ENCODE measurements at places on chromosomes 6 and 20.

- DNase-seq = peak; percentile 76
These were observed 18.6 kb downstream of the ARID1B start for GRCh38 chr6:156795825-156796224.

GRCh38 chr6:33820243-33820642 is 16.4 kb upstream of the MLN start:
- DNase-seq = peak; percentile 45

DNA sequence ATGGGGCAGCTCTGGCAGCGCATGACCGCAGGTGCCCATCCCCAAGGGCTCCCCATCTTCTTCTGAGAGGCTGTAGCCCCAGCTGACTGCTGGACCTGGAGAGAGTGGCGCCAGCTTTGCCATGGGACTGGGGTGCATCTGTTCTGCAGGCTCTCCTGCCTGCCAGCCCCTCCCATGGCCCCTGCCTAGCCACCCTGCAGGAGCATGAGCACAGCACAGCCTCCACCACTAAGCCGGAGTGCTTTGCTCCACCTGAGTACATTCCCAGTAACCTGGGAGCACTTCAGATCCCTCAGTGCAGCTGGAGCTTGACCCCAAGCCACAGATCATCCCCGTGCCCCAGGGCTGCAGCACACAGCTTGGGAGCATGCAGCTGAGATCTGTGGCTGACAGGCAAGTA is 16.0 kb downstream of the DEFB125 start:
- no peak for DNase-seq

- peak; percentile 6 for DNase-seq
These were observed 110.8 kb downstream of the ERMARD start for GRCh38 chr6:169862043-169862891.

DNA sequence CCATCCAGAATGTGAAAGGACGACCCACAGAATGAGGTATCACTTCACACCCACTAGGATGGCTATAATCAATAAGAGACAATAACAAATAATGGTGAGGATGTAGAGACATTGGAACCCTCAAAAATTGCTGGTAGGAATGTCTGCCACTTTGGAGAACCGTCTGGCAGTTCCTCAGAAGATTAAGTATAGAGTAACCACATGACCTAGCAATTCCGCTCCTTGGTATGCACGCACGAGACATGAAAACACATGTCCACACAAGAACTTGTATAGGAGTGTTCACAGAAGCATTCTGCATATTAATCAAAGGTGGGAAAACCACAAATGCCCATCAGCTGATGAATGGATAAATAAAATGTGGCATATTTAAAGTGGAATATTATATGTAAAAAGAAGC is 100.6 kb downstream of the IRF4 start:
- no peak for DNase-seq

GRCh38 chr6:25181350-25181724 is 97.8 kb upstream of the CARMIL1 start:
- no peak for DNase-seq

GRCh38 chr20:35003211-35004031 is 47.8 kb downstream of the MYH7B start:
- DNase-seq = no peak

DNA sequence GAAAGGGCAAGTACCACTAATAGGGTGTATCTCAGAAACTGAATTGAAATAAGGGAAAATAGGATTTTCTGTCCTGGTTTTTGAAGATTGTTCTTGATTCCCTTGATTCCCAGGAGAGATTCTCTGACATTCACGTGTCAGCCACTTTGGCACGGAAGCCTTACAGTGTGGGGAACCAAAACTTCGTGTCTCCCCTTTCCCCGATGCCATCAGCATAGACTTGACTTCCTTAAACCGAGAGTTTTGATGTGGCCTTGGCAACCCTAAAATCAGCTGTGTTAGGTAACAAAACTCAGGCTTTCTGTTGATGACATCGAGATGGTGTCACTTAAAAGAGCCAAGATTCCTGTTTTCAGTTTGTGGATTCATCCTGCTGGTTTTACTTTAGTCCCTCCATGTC is 7.5 kb downstream of the HMGN4 start:
- no peak for DNase-seq

DNA sequence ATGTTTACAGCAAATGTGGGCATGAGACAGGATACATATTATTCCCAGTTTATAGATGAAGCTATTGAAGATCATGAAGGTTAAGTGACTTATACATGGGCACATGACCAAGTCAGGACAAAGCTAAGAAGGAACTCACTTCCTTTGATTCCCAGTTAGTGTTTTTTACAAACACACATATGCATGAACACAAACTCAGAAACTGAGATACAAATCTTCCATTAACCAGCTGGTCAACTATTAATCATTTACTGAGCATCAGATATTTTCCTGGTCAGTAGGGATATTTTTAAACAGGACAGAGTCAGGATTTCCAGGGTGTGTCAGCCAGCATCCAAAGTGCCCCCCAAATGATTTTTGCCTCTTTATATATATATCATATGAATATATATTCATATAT is 222.2 kb downstream of the OGFRL1 start:
- DNase-seq = no peak

DNA sequence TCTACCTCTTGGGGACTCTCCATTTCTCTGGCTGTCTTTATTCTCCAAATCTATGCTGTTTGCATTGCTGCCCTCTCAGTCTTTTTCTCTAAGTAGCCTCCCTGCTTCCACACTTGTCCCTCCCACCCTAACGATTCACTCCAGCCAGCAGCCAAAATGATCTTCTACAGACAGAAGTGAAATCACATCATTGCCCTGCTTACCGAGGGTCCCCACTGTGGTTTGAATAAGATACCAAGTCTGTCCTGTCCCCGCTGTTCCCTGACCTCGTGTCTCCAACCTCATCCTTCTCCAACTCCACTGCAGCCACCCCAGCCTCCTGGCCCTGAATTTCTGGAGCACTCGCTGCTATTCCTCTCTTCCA is 11.5 kb upstream of the OCSTAMP start:
- DNase-seq = no peak

GRCh38 chr6:711925-712324 is 19.0 kb upstream of the EXOC2 start:
- DNase-seq = no peak

DNA sequence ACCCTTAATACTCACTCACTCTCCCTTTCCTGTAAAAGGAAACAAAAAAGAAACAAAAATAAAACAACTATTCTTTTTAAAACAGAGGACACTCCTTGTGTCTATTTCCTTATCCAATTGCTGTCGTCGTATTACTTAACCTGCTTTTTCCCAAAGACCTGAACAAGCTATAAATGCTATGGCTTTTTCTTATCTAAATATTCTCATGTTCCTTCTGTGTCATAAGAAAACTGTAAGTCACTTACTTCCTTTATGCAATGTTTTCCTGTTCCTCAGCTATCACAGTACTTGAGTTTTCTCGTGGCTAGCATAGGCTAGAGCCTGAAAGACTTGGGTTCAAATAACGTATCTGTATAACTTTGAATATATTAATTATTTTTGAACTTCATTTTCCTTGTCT is 99.2 kb downstream of the IRAK1BP1 start:
- no peak for DNase-seq
